ENCODE measurements at places on chromosomes 12 and 14. TPM values are rescaled to one million over a fixed set of nuclear protein-coding genes. Genes with fewer than 3 reads are reported as not detected.

MGP gene
- total RNA-seq: 2.1 TPM

AKAP3 gene
- total RNA-seq: 1.9 TPM

JPH4 gene
- total RNA-seq: not detected

LGR5 gene
- total RNA-seq: 0.04 TPM

FOXA1 gene
- total RNA-seq: 249 TPM

POU6F1 gene
- total RNA-seq: 0.17 TPM

Measured in PC-3 (cell line).